ENCODE measurements at places on chromosomes 6 and 20.

GRCh38 chr6:44088827-44089590 lies 38.2 kb downstream of the MRPL14 start:
- DNase-seq: no peak

DNA sequence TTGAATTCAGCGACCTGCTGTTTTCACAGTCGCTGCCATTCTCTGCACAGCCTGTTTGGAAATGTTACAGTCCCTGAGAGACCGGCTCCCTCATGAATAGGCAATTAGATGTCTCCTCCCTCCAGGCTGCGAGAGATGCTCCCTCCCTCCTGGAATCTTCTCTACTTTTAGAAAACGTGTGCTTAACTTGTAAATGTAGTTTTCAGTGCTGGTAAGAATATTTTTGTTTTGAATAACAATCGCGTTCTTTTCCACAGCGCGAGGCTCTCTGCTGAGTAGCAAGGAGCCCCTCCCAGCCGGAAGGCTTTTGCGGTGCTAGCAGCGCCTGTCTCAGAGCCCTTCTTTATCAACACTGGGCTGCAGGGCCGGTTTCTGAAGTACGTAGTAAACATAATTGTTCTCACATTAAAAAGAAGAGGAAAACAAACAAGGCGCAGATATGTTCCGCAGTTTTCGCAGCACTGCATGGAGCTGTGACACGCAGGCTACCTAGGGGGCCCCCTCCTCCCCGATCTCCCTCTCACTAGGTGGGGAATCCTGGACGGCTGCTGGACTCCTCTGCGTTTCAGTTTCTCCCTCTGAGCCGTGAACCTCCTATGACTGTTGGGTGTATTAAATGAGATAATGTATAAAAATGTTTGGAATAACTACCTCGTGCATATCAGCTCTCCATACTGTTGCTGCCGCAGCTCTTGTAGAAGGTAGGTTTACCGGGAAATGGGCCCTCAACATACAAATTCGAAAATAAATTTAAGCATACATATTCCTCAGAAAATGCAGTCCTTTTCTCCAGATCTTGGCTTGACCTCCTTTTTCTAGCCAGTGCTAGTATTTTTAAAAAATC lies 79.0 kb upstream of the SPACA1 start:
- no peak for DNase-seq

DNA sequence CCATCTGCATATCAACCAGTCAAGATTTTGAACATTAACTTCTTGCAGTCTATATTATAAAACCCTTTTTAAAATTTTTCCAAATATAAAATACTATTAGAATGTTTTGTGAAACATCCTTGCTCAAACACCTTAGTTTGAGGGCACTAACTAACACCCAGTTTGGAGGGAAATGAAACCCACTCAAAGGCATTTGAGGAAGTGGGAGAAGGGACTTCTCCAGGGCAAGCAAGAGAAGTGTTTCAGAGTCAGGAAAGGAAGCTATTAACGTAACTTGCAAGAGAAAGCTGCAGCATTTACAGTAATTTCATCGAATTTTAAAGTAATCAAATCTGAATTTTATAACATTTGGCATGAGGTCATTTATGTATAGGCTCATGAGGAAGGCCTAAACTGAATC lies 21.3 kb downstream of the MTFR2 start:
- no peak for DNase-seq

- no peak for DNase-seq
Measured at GRCh38 chr6:103895136-103895535, 964.6 kb downstream of the HACE1 start.

GRCh38 chr6:63440057-63440456 lies 120.3 kb upstream of the LGSN start:
- no peak for DNase-seq

DNA sequence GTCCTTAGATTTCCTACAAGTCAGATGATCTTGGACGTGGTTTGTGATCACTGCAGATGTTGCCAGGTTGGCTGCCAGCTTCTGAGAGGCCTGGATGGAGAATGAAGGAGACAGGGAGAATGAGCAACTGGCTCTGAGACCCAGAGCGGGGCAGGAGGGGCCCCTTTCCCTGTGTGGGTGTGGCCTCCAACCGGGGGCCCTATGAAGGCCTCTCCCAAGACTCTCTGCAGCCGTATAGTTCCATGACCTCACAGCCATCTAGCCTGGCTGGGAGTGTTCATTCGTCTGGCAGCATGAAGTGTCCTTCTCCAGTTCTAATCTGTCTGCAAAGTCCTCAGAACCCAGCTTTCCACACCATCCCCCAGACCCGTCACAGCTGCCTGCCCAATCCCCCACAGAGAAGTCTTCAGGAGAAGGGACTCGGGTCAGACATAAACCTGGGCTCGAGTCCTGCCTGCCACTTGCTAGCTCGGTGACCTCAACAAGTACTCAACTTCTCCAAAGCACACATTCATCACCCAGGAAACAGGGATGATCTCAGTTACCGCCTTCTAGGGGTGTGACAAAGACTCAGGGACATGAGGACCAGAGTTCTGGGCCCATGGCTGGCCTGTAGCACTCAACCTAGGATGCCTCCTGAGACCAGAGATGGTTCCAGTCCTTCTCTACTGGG lies 122.6 kb downstream of the EDN3 start:
- DNase-seq: no peak

DNA sequence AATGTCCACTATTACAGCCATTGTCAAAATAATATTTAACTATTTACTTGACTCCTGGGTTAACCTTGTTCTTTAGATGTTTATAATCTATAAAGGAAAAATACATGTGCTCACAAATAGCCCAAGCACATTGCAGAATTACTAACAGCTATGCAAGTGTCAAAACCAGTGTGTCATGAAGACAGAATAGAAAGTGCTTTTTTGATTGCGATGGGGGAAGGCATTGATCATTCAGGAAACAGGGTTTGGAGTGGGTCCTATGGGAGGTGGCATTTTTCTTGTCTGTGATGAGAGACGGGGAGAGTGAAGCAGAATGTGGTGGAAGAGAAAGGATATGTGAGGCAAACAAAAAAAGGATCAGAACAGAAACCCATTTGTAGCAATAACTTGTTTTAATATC lies 1.0 kb upstream of the AGPAT4 start:
- no peak for DNase-seq

DNA sequence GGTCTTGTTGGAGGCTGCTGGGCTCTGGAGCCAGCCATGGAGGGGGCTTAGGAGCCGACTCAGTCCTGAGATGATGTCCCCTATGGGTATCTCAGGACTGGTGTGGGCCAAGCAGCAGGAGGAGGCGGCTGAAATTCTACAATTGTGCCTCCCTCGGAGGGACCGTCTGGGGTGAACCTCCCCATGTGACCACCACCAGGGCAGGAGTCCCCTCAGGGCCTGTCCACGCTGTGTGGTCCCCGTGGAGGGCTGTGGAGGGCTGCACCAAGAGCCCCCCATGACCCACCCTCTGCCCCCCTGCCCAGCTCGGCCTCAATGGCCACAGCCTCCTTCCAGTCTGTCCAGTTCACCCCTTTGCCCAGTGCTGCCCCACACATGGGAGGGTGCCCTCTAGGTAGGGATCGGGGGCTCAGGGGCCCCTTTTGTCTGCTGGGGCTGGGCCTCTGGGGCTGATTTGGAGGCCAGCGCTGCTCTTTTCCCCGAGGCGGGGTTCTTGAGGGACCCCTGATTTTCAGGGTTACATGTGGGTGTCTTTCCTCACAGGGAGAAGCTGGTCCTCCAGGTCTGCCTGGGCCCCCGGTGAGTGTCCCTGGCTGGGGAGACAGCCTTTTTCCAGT lies 1.2 kb downstream of the COL9A3 start:
- DNase-seq: no peak

GRCh38 chr20:24684956-24685691 lies 215.7 kb downstream of the SYNDIG1 start:
- DNase-seq: no peak

DNA sequence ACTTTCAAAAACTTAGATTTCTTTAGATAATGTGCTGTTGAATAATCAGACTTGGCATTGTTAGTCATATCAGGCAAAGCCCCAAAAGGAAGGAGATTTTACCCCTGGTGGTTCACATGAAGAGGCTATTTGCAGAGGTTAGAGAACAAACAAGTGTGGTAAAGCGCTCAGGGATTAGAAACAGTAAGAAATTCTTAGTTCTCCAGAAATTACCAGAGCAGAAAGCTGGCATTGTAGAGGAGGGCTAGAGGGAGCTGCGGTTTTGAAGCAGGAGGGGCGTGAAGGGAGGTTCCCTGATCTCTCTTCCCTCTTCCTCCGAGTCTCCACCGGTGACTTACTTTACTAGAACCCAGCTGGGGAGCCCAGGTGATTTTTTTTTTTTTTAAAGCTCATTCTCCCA lies 10.2 kb downstream of the MYO6 start:
- no peak for DNase-seq

DNA sequence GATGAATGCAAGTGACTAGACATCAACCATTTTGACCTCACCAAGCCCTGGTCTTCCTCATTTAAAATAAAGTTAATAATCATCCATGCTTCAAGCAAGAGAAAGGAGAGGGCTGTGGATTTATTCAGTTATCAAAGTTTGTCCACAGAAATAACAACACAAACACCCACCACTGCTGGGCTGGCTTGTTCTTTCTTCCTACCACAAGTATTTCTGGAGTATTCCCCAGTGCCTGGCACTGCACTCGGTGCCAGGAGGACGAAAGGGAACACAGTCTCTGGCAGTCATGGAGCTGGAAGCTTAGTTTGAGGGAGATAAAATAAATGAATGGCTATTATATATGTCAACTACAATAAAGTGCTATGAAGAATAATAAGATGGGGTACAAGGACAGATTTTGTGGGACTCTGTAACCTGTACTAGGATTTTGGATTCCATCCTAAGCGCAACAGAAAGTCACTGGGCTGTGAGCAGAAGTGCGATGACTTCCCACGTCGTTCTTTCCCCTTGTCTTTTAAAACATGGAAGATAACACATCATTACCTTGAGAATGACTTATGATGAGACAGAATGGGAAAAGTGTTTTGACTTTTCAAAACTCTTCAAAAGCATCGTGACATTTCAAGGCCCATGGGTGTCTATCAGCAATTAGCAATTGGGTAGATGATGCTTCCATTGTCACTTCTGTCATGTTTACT lies 74.5 kb upstream of the TRAF3IP2 start:
- no peak for DNase-seq

GRCh38 chr20:5448449-5449118 lies 131.8 kb upstream of the PROKR2 start:
- DNase-seq: no peak

- no peak for DNase-seq
Measured at GRCh38 chr6:106254636-106255035, 70.9 kb downstream of the ATG5 start.

- DNase-seq: no peak
Measured at GRCh38 chr6:67224989-67225388, 1410.1 kb upstream of the ADGRB3 start.

DNA sequence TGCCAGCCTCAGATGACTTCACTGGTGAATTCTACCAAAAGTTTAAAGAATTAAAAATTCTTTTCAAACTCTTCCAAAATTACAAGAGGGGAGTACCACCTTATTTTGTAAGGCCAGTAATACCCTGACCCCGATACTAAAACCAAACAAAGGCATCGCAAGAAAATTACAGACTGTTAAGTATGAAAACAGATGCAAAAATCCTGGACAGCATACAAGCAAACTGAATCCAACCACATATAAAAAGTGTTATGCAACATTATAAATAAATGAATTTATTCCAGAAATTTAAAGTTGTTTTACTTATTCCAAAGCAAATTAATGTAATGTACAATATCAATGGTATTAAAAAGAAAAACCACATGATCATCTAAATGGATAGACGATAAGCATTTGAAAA lies 873.6 kb upstream of the GJE1 start:
- DNase-seq: no peak

DNA sequence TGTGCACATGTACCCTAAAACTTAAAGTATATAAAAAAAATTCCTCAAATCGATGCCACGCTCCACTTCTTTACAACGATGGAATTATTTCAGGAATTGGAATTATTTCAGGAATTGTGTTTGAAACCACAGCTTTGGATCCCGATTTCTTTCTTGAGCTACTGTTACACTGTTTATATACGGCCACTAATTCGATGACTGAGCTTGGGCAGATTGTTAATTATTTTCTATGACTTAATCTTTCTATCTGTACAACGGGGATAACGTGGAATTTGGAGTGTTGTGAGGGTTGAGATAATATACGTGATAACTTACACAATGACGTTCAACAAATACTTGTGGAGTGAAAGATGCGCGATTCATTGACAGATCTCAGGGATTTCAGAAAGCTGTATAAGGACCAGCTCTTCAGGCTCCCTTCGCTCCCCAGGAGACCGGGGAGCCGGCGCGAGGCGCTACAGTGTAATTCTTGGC lies 171.3 kb downstream of the SLC16A10 start:
- no peak for DNase-seq

GRCh38 chr6:110039981-110040383 lies 61.9 kb downstream of the GPR6 start:
- DNase-seq: no peak

Data from epithelial cell of prostate (primary cell).